ENCODE measurements at places on chromosomes 12 and 14.

GRCh38 chr12:125519026-125519651 is 453.9 kb downstream of the AACS start:
- no peak for DNase-seq

- DNase-seq = peak; percentile 28
Measured at GRCh38 chr14:61894452-61895077, 132.3 kb downstream of the SNAPC1 start.

DNA sequence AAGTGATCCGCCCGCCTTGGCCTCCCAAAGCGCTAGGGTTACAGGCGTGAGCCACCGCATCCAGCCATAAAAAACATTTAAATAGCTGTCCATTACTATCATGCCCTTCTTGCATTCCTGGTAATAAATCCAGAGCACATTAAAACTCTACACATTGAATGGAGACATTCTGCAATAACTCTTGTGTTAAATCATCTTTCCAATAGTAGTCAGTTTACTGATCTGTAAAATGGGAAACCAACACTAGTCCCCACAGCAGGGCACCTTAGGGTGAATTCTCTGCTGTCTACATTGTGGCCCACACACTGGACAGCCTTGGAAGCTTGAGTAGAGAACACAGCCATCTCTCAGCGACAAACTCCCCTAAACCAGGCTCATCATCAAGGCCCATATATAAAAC is 85.5 kb upstream of the NUDT4 start:
- DNase-seq = no peak

- DNase-seq = no peak
Measured at GRCh38 chr12:95605087-95605486, 53.8 kb upstream of the USP44 start.

- no peak for DNase-seq
Measured at GRCh38 chr14:51323492-51323891, 83.4 kb downstream of the TMX1 start.

- DNase-seq = no peak
Measured at GRCh38 chr12:72144553-72144952, 127.6 kb upstream of the TRHDE start.

DNA sequence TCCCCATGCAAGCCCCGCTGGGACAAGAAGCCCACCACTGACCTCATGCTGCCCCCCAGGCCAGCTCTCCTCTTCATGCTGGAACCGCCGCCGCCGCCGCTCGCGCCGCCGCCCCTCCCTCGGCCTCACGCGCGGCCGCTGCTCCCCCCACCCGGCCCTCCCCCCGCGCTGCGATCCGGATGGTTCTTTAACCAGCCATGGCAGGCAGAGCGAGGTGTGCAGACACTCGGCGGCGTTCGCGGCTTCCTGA is at the start of gene DCAF5:
Gene DCAF5, minus strand, starts transcription at position 218 of the 250 bp plus-strand sequence. Its CDS starts 141 bp downstream, at position 77.
- no peak for DNase-seq

DNA sequence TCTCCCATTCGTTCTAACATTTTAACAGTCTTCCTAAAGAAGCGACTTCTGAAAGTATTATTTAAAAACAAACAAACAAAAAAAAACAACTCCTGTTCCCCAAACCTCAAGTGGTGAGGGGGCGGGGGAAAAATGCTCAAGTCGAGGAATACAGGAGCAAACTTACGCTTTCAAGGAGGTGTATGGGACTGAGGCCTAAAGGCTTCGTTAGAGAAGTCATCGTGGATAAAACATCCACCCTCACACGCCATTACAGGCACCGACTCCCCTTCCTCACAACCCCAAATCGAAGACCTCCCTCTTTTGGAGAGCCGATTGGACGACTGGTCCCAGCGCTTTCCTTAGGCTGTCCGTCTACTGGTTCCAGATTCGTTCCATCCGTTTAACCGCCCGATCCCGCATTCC is 693 bp downstream of the CBX5 start:
- no peak for DNase-seq

DNA sequence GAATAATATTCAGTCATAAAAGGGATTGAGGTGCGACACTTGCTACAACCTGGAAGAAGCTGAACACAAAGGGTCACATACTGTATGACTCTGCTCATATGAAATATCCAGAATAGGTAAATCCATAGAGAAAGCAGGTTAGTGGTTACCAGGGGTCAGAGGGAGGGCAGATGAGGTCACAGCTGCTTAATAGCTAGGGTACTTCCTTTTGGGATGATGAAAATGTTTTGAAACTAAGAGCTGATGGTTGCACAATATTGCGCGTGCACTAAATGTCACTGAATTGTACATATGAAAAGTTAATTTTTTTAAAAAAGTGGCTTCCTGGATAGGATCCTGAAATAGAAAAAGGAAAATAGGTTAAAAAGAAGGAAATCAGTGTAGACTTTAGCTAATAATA is 23.8 kb downstream of the NEUROD4 start:
- no peak for DNase-seq

DNA sequence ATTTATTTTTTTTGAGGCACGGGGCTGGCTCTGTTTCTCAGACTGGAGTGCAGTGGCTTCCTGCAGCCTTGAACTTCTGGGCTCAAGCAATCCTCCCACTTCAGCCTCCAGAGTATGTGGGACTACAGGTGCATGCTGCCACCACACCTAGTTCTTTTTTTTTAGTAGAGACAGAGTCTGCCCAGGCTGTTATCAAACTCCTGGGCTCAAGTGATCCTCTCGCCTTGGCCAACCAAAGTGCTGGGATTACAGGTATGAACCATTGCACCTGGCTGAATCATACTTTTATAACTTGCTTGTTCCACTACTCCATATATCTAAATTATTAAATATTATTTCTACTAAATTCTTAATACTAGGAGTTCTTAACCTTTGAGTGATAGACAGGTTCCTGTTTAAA is 111.6 kb downstream of the BTG1 start:
- no peak for DNase-seq

DNA sequence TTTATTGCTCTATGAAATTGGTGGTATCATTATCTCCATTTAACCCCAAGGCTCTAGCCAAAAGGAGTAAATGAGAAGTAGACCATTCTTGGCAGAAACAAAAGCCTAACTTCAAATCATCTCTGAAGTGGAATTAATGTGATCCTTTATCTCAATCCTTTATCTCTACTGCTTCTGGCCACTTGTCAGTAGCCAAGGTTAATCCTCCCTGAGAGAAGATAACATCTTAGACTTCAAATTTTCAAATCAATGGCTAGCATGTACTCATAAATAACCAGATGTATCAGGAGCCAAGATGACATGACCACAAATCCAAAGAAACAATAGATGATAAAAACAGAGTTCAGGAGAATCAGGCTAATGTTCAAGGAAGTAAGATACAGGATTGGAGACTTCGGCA is 123.1 kb upstream of the RASSF8 start:
- DNase-seq = no peak

DNA sequence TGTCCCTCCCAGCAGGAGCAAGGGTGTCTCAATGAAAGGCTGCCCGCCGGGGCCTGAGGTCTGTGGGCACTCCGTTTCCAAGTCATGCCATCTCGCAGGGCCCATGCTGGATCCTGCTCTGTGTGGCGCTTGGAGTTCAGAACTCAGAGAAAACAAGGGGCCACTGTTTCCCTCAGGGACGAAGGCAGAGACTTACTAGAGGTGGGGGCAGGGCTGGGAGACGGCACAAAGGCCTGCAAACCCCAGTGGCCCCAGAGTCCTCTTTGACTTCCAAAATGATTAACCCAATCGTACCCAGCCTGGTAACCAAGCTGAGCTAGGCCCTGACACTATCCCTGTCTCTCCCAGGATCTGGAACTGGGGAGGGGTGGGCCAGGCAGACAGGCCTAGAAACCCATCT is 95.8 kb downstream of the ITPK1 start:
- no peak for DNase-seq

GRCh38 chr12:44287545-44287944 is 451.7 kb downstream of the TMEM117 start:
- no peak for DNase-seq

- no peak for DNase-seq
Measured at GRCh38 chr12:65496617-65497016, 218.1 kb downstream of the MSRB3 start.

- DNase-seq = no peak
Measured at GRCh38 chr12:132152953-132153352, 8.7 kb downstream of the NOC4L start.

GRCh38 chr12:84507956-84508850 is 404.4 kb downstream of the SLC6A15 start:
- peak; percentile 21 for DNase-seq

GRCh38 chr12:68425998-68426397 is 93.8 kb upstream of the MDM1 start:
- DNase-seq = no peak

All from NCI-H510A (cell line).